ENCODE measurements at places on chromosomes 3 and 15. TPM values are rescaled to one million over a fixed set of nuclear protein-coding genes. Genes with fewer than 3 reads are reported as not detected.

- no peak overlapping the region for H3K4me3 ChIP-seq
- no peaks in the 10 kb centered on the region for H3K27me3 ChIP-seq
- no peak overlapping the region for H3K27ac ChIP-seq
Observed at GRCh38 chr3:26350853-26351252, 271.7 kb upstream of the LRRC3B start.

GRCh38 chr15:69559440-69560190 is 107.0 kb downstream of the RPLP1 start:
- H3K27ac ChIP-seq: no peak overlapping the region
- no peak overlapping the region for H3K4me3 ChIP-seq
- no peak for DNase-seq

DNA sequence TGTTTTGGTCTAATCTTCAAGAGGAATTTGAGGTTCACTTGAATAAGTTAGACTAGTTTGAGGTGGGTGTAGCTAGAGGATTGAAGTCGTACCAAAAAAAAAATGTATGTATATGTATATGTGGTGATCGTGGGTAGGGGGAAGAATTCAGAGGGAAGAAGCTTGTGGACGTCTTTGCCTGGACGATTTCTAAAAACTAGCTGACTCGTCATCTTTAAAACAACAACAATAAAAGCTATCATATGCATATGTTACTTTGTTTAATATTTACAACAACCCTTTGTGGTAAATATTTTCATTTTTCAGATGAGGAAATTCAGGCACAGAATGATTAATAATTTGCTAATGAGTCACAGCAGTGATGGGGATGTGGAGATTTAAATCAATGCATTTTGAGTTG is 18.1 kb downstream of the RNF111 start:
- peaks cover 6% of the 10 kb centered on the region for H3K4me1 ChIP-seq
- DNase-seq: no peak
- no peaks in the 10 kb centered on the region for H3K27me3 ChIP-seq
- H3K4me3 ChIP-seq: no peak overlapping the region

GRCh38 chr15:88383354-88383753 is 83.8 kb downstream of the MRPL46 start:
- no peaks in the 10 kb centered on the region for H3K4me1 ChIP-seq
- no peak for DNase-seq
- no peaks in the 10 kb centered on the region for H3K27me3 ChIP-seq
- no peak overlapping the region for H3K4me3 ChIP-seq
- no peaks in the 10 kb centered on the region for H3K36me3 ChIP-seq

The DNAH12 gene
- 0.08 TPM for total RNA-seq

The C3orf49 gene
- not detected for total RNA-seq

The CLRN1 gene
- not detected for total RNA-seq

The TMEM212 gene
- total RNA-seq: not detected

The SEMA7A gene
- 0.37 TPM for total RNA-seq

GRCh38 chr15:60590935-60591495 is 112.1 kb upstream of the ICE2 start:
- peaks cover 3% of the 10 kb centered on the region for H3K36me3 ChIP-seq
- H3K27ac ChIP-seq: peak overlapping the region; percentile 52
- peaks cover 36% of the 10 kb centered on the region for H3K4me1 ChIP-seq
- peaks cover 13% of the 10 kb centered on the region for H3K27me3 ChIP-seq
- DNase-seq: peak; percentile 85

- no peak overlapping the region for H3K4me3 ChIP-seq
- H3K36me3 ChIP-seq: no peaks in the 10 kb centered on the region
- H3K27me3 ChIP-seq: no peaks in the 10 kb centered on the region
- DNase-seq: no peak
- no peak overlapping the region for H3K27ac ChIP-seq
- peaks cover 15% of the 10 kb centered on the region for H3K4me1 ChIP-seq
Observed at GRCh38 chr3:79172241-79172640, 595.6 kb downstream of the ROBO1 start.

DNA sequence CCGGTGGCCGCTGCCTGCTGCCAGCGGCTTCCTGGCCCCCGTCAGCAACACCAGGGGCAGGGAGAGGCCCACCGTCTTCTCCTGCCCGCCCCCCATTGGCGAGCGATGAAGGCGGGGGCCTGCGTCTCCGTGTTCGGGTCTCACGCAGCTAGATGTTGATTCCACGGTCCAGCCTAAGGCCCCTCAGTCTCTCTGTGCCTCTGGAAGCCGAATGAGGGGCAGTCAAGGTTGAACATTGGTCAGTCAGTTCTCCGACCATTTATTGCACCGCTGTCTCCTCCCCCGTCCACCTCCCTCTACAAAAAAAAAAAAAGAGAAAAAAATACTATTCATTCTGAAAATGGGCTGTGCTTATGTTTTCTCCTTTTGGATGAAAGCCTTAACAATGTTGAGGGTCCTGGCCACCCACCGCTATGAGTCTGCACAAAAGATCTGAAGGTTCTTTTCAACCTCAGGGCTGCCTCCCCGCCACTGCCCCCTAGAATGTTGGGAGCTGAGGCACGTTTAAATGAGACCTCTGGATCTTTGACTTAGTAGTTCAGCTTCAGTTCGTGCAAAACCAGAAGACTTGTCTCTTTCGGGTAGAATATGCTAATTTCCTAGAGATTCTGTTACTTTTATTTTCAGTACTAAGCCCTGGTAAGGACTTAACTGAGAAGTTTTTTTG is 736 bp downstream of the IREB2 start:
- H3K36me3 ChIP-seq: peaks cover 16% of the 10 kb centered on the region
- peak overlapping the region; percentile 88 for H3K4me3 ChIP-seq
- peak overlapping the region; percentile 91 for H3K27ac ChIP-seq
- H3K4me1 ChIP-seq: peaks cover 34% of the 10 kb centered on the region
- peaks cover 5% of the 10 kb centered on the region for H3K27me3 ChIP-seq

DNA sequence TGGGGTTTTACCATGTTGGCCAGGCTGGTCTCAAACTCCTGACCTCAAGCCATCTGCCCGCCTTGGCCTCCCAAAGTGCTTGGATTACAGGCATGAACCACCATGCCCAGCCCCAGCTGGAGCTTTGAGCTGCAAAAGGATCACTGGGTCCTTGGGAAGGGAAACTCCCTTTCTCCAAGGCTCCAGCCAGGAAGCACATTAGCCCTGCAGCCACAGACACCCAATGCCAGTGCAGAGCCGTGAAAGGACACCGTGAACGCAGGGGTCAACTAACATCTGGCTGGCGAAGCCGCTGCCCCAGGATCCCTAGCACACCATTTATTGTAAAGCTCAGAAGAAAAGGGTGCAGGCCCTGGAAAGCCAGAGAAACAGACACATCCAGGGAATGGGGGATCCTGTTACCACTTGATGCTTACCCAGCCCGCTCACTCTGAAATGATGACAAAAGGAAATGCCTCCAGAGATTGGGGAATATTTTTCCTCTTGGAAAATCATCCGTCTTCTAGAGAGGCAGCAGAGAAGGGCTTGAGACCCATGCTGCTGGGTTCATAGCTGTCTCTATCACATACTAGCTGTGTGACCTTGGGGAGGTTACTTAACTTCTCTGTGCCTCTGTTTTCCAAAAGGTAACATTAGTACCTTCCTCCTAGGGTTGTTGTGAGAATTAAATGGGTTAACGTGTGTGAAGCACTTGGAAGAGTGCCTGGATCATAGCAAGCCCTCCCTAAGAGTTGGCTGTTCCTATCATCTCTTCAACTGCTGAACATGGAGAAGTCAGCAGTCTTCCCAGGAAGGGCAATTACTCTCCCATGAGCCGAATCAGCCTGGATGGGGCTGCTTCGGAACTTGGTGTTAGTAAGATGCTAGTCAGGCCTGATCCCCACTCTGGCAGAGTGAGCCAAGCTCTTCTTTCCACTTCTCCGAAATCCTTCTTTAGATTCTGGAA is 40.8 kb downstream of the LMCD1 start:
- peaks cover 34% of the 10 kb centered on the region for H3K4me1 ChIP-seq
- no peak for DNase-seq
- peaks cover 55% of the 10 kb centered on the region for H3K36me3 ChIP-seq
- peak overlapping the region; percentile 84 for H3K27ac ChIP-seq

DNA sequence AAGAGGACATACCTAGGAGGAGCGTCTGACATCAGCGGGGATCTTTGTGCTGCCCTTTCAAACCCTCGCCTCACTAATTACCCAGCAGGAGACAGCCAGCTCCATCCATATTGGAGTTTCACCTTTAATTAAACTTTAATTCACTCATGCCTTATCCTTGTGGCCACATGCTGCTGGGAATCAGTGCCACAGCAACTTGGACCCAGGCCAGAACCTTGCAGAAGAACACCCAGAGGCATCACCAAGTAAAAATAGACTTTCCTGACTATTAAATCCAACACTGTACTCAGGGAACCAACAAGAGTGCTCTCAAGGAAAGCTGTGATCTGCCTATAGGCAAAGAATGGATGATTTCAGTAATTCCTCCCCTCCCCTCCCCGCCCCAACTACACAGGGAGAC is 23.9 kb downstream of the EIF1B start:
- no peaks in the 10 kb centered on the region for H3K4me1 ChIP-seq
- H3K36me3 ChIP-seq: no peaks in the 10 kb centered on the region
- no peak for DNase-seq
- H3K27ac ChIP-seq: no peak overlapping the region
- no peak overlapping the region for H3K4me3 ChIP-seq

DNA sequence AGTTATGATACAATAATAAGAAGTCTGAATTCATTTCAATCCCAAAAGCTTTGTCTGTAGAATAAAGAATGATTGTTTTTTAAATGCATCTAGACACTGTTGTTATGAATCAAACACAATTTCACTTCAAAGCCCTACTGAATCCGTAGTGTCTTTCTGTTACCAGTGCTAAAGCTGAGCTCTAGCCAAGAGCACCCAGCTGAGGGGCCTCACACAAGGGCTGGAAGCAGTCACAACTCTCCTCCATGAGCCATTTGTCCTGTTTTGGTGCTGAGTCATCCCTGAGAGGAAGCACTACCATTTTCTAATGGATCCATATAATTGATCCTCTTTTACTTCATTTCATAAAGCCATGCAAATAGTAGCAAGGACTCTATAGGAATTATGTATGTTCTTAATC is 158.2 kb upstream of the ANKRD28 start:
- H3K4me3 ChIP-seq: no peak overlapping the region
- no peak for DNase-seq
- H3K36me3 ChIP-seq: no peaks in the 10 kb centered on the region
- H3K27ac ChIP-seq: no peak overlapping the region
- H3K27me3 ChIP-seq: no peaks in the 10 kb centered on the region

DNA sequence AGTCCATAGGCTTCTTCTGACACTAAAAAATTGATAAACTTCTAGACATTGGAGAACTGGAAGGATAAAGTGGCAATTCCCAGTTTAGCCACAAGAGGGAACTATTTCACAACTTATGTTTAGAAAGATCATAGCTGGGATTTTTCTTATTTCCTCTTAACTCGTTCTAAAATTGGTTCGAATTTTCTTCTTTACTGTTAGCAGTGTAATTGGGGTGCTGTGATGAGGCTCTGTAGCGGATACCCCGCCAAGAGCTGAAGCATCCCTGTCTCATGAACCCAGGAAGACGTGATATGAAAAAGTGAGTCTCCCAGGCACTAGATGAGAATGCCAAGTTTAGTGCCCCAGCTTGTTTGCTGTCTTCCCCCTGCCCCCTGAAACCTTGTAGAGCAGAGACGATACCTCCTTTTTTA is 85.1 kb downstream of the PDCD6IP start:
- H3K36me3 ChIP-seq: no peaks in the 10 kb centered on the region
- peak overlapping the region; percentile 66 for H3K4me3 ChIP-seq
- peak overlapping the region; percentile 61 for H3K27ac ChIP-seq
- no peak for DNase-seq
- H3K27me3 ChIP-seq: no peaks in the 10 kb centered on the region

DNA sequence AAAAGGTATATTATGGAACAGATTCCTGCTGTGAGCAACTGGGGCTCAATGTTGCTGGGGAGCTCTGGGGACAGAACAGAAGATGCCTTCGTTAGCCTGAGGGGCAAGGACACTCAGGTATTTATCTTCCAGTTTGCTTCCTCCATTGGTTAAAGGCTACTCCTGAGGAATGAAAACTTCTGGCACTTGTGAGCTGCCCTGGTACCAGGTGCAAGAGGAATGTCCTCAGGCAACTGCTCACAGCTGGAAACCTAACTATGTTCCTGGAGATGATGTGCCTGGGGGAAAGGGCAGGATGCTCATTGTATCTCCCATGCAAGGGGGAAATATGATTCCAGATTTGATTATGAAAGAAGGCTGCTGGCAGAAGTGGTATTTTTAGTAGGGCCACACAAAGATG is 54.0 kb upstream of the BBX start:
- H3K4me3 ChIP-seq: no peak overlapping the region
- DNase-seq: no peak
- H3K36me3 ChIP-seq: peaks cover 8% of the 10 kb centered on the region
- peaks cover 2% of the 10 kb centered on the region for H3K27me3 ChIP-seq

The GPR171 gene
- total RNA-seq: not detected

DNA sequence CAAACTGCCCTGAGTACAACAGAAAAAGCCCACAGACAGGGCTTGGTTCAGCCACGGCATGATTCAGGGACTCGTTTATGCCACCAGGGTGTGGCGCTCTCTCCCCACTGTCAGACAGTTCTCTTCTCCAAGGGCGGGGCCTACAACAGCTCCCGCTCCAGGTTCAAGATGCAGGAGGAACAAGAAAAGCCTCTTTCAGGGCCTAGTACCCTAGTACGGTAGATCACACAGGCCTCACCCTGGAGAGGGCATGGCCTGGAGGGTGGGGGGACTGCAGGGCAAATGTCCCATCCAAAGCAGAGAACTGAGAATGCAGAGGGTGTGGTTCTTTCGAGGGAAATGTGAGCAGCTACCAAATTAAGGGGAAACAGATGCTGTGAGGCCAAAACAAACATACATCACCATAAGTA is 12.0 kb downstream of the MESD start:
- H3K27me3 ChIP-seq: no peaks in the 10 kb centered on the region
- peak overlapping the region; percentile 80 for H3K27ac ChIP-seq
- peaks cover 26% of the 10 kb centered on the region for H3K36me3 ChIP-seq
- peaks cover 40% of the 10 kb centered on the region for H3K4me1 ChIP-seq

- DNase-seq: no peak
- no peak overlapping the region for H3K4me3 ChIP-seq
- H3K27me3 ChIP-seq: peaks cover 6% of the 10 kb centered on the region
- H3K4me1 ChIP-seq: peaks cover 11% of the 10 kb centered on the region
- peak overlapping the region; percentile 16 for H3K27ac ChIP-seq
- H3K36me3 ChIP-seq: no peaks in the 10 kb centered on the region
Observed at GRCh38 chr3:32968920-32969389, 17.5 kb downstream of the CCR4 start.

The IDH2 gene
- 101 TPM for total RNA-seq

DNA sequence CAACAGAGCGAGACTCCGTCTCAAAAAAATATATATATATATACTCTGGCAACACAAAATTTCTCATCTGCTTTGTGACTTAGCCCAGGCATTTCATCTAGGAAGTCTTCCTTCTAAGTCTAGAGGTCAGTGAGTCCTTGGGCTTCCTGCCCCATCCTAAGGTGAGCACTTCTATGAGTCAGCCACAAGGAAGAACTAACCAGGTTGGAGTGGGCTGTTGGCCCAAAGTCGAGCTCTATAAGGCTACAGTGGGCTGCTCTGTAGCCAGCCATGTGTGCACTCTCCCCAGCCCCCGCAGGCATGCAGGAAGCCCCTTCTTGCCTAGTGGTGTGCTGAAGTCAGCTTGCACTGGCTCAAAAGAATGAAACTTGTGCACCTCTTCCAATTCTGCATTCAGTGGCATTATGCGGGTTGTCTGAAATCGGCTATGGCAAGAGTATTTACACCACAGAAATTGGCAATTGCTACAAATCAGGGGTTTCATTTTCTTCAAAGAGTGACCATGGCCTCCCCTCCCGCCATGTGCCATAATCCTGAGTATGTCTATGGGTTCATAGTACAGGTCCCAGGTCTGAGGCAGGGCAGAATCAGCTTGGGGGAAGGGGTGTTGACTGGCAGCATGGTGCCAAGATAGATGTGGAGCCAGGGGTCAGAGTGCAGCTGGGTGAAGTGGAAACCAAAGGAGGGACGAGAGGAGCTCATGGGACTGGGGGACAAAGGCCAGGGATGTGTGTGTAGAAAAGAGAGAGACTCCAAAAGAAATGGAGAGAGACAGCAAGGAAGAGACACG is 22.0 kb upstream of the LOXL1 start:
- no peak for DNase-seq
- H3K27ac ChIP-seq: no peak overlapping the region
- no peaks in the 10 kb centered on the region for H3K27me3 ChIP-seq
- no peak overlapping the region for H3K4me3 ChIP-seq

The GATA2 gene
- total RNA-seq: 0.91 TPM
